NCI-H1436 treated with DMSO at 0.1 percent for 48 hours (cell line): ENCODE measurements at places on chromosomes 5 and 9.

DNA sequence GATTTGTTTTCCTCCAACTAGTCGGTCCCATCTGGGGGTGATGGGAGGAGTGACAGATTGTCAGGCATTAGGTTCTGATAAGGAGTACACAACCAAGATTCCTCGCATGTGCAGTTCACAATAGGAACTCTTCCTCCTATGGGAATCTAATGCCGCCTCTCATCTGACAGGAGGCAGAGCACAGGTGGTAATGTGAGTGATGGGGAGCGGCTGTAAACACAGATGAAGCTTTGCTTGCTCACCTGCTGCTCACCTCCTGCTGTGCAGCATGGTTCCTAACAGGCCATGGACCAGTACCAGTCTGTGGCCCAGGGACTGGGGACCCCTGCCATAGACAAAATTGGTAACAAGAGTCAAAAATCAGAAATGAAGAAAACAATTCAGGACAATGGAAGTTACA is 173.3 kb upstream of the HMHB1 start:
- no peak for DNase-seq

DNA sequence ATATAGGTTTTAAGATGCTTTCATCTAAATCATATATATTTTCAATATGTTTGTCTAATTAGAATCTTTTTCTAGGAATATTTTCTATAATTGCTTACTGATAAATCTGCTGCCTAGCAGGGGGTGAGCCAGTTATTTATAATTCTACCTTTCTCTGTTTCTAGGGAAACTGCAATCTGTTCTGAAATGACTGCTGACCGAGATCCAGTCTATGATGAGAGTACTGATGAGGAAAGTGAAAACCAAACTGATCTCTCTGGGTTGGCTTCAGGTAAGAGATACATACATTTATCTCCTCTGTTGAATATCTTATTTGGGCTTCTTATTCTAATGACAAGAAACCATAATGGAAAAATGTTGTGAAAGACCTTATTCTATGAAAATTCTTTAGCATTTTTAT is 127.3 kb downstream of the XRCC4 start:
- no peak for DNase-seq

GRCh38 chr5:142104491-142104890 is 4.1 kb upstream of the NDFIP1 start:
- DNase-seq: no peak

DNA sequence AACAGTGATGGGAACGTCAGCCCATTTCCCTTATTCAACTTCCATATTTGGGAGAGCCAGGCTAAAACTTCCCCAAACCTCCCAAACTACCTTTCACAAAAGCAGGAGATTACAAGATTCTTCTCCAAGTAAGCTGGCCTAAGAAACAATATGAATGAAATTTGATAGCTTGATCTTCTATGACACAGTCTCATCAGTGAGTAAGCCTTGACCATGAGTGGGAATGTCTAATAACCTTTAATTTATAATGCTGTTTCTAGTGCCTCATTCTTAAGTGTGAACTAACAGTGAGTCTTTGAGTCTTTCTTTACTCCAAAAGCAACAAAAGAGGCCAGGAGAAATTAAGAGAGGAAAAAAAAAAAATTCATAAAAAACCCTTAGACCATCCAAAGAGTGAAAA is 1379.9 kb downstream of the EFNA5 start:
- DNase-seq: no peak

DNA sequence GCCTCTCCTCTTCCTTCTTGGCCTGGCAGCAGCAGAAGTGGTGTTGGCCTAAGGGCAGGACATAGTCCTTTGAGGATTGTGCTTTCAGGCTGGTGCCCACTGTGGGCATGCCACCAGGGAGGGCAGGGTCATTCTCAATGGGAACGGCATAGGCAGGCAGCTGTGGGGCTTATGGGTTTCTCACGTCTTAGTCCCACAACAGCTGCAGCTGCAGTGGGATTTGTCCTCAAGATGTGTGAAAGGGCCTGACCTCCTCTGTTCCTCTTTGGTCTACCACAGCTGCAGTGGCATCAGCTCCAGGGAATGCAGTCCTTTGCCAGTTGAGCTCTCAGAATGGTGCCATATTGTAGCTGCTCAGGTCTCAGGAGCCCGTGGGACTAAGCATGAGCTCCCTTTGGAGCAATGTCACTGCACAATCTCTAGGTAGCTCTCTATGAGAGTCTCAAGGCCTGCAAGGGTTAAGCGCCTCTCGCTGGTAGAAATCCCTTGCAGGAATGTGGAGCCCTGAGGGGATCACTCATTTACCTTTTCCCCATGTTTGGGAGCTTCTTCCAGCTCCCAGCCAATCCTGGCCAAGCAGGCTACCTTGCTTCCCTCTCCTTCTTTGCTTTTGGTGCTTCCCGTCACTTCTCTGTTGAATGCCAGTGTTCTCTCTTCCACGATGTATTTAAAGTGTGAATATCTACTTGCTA is 104.8 kb downstream of the GNA14 start:
- DNase-seq: no peak

- no peak for DNase-seq
These were observed 162.2 kb downstream of the SREK1 start for GRCh38 chr5:66306105-66306843.

DNA sequence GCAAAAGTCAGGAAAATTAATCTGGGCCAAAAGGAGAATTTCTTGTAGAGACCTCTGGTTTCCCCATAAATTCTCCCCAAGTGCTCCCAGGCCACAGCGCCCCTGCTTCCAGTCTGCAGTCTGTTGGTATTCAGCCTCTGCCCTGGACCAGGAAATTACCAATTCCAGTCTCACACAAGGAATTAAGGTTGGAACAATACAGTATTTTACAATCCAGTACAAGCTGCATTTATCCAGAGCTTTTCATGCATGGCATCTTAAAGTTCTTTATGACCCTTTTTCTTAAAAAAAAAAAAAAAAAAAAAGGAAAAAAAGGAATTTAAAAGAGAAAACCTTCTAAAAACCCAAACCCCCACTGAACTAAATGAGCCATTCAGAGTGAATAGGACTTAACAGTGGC is 139.6 kb upstream of the RANBP3L start:
- no peak for DNase-seq

- no peak for DNase-seq
These were observed 41.2 kb upstream of the FLT4 start for GRCh38 chr5:180690562-180690961.

GRCh38 chr5:129410488-129410887 is 49.6 kb upstream of the ADAMTS19 start:
- DNase-seq: no peak

GRCh38 chr5:9015260-9015936 is 530.5 kb downstream of the SEMA5A start:
- DNase-seq: no peak

DNA sequence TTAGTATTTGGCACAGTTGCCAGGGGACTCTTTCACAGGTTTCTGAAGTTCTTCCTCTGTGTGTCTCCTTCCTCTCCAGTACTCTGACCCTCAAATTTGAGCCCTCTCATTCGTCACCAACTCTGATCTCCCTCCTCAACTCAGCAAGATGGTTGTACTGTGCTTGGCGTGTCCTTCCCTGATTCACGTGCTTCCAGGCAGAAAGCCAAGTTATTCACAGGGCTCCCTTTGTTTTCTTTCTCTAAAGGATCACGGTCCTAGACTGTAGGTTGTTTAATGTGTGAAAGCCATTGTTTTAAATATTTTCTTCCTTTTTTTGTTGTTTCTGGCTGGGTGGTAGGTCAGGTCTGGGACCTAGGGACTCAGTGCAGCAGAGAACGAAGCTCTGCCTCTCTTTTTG is 142.9 kb downstream of the DMAC1 start:
- DNase-seq: no peak

- no peak for DNase-seq
These were observed 2.2 kb downstream of the NSMF start for GRCh38 chr9:137456864-137457405.

DNA sequence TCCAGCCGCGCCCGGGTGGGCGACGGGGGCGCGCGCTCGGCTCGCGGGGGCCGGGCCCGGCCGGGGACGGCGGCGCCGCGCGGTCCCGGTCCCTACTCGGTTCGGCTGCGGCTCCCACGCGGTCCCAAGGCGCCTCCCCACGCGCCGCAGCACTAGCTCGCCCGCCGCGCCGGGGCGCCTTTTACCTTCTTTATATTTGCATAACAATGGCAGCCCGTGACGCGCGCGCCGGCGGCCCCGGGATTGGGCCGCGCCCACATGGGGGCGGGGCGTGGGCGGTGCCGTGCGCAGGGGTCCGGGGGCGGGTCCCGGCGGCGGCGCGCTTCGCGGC is at the start of gene NRARP:
Gene NRARP, minus strand, starts transcription at position 154 of the 331 bp plus-strand sequence. CDS start 343 bp downstream, outside the sequence.
- DNase-seq: no peak

DNA sequence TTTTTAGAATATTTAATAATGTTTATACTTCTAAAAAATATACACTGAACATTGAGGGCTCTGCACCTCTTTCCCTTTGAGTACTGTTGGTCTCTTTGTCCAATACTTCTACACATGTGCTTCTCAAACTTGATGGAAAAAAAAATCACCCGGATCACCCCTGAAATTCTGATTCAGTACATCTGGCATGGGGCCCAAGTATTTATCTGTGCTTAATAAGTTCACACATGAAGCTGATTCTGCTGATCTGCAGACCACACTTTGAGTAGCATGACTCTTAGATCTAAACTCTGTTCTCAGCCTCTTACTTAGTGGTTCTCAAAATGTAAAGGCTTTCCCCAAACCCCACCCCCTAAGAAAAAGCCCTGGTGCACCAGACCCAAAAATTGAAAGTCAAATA is 12.0 kb downstream of the RUSC2 start:
- DNase-seq: no peak

- DNase-seq: no peak
These were observed 5.4 kb downstream of the PCDHB15 start for GRCh38 chr5:141250576-141250975.

GRCh38 chr9:76459694-76460635 is 983 bp downstream of the GCNT1 start:
- DNase-seq: no peak

DNA sequence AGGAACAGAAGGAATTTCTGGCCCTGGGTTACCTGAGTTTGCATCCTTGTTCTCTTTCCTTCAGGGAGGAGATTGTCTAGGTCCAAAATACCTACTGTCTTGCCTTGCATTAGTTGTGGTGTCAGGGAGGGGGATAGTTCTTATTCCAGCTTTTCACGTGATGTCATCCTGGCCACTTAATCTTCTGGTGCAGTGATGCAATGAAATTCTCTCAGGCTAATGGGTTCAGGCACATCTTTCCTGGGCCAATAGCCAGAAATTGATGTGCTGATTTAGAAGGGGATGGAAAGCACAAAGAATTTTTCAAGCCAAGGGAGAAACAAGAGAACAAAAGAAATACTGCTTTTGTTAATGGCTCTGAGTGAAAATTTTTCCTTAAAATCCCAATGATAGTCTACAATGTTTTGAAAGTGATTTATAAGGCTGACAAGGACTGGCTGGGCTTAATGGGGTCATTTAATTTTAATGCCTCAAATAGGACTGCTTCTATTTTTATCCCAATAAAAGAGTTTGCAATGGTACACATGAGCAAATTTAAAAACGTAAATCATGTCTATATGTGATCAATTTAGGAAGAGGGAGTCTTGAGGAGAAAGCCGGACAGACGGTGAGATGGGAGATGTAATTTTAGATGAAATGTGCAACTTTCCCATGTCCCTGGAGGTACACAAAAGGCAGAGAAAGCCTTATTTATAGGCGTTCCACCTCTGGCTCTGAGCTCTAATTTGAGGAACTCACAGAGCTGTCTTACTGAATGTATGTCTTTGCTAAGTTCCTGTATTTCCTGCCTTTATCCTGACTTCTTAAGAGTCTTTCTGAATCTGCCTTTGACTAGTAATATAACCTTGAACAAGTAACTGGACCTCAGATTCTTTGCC is 89.3 kb upstream of the SV2C start:
- no peak for DNase-seq

DNA sequence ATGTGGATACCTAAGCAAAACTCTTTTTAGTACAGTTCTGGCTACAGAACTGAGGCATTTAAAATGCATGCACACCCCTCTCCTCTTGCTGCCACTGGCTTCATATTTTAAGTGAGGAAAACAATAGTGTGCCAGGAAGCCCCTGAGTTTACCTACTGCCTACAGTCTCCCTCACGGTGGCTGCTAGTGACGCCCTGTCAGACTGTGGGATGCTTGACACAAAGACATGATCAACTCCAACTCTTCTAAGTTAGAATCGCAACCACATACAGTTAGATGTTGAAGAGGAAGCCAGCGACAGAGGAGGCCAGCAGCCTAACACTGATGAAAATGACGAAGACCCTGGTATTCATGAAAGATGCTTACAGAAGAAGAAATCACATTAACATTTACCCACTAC is 1.3 kb downstream of the SEC16A start:
- no peak for DNase-seq

DNA sequence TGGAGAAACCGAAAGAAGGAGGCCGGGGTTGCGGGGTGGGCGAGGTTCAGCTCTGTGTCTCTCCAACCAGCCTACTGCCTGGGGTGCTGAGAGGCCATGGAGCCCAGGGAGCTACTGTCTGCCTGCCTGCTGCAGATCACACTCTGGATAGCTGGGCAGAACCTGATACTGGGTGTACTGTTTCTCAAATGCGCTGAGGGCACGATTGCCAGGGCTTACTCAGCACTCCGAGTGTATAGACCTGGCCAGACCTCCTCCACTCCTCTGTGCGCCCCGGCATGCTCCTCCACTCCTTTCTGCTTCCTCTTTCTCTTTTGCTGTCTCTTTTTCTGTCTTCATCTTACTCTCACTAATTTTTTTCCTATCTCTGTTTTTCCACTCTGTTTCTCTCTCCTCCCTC is 215.1 kb downstream of the PAPPA start:
- no peak for DNase-seq

- DNase-seq: no peak
These were observed 35.5 kb upstream of the FUBP3 start for GRCh38 chr9:130543859-130544258.

DNA sequence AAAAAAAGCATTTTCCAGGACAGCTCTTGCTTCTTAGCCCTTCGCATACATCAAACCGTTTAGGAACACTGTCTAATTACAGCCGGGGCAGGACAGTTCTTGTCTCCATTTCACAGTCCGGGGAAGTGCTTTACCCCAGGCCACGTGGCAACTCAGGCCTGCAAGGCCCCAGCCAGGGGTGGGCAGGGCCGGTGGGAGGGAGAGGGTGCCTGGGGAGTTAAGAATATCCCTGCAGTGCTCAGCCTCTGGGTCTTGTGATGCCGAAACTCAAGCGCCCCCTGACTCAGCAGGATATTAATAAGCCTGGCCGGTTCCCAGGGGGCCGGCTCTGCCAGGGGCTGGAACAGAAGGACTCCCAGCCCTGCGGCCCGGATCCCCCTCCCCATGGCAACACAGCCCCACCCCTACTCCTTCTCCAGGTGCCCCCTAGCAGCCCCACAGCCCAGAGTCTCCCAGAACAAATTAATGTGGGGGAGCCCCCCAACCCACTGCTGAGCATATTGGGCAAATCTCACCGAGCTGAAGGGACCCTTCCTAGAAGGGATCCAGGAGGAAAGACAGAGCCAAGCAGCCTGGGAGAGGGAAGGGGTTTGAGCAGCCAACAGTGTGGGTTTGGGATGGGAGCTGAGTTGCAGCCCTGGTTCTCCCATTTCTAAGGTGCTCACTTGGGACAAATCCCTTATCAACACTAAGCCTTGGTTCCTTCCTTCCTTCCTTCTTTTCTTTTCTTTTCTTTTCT is 45.3 kb downstream of the PLPP7 start:
- DNase-seq: no peak

GRCh38 chr5:146529984-146530383 is 14.0 kb upstream of the GPR151 start:
- DNase-seq: no peak

- DNase-seq: no peak
These were observed 97.5 kb downstream of the COL5A1 start for GRCh38 chr9:134738869-134739659.

- no peak for DNase-seq
These were observed 6.0 kb downstream of the RAPGEF6 start for GRCh38 chr5:131628990-131629389.

GRCh38 chr5:39191216-39191615 is 28.1 kb downstream of the FYB1 start:
- no peak for DNase-seq

GRCh38 chr5:158923799-158924551 is 175.7 kb downstream of the EBF1 start:
- DNase-seq: no peak
